ENCODE measurements at places on chromosomes 3 and 15.

DNA sequence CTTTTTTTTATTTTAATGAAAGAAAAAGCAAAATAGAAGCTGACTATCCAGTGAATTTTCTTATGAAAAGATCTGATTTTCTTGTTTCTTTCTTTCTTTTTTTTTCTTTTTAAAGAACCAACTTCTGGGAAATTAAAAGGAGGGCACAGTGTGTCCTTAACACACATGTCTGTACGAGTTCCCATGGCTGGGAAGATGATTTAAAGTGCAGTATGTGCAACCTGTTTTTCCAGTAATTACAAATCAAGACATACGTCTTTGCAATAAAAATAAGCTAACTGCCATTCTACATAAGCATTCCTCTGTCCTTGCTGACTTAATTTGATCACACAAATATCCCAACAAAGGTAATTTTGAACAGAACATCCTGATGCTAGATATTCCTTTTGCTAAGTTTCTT is 416.1 kb downstream of the ROBO1 start:
- no peak for DNase-seq

- DNase-seq, result no peak
Measured at GRCh38 chr3:99843590-99844258, 26.1 kb downstream of the CMSS1 start.

DNA sequence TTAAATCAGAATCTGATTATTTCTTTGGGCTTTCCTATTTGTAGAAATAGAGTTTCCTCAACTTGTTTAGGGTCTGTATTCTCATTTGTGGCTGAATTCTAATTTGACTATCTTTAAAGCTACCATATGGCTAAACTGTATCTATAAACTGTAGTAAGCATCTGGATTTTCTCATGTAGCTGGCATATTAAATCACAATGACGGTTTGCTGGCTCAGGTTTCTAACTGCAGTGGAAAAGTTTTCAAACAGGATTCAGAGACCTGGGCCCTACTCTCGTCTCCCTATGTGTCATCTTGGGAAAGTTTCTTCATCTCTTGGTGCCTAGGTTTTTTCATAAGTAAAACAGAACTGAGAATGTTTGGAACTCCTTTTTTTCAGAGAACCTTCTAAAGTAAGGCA is 68.3 kb downstream of the GALK2 start:
- DNase-seq, result no peak

DNA sequence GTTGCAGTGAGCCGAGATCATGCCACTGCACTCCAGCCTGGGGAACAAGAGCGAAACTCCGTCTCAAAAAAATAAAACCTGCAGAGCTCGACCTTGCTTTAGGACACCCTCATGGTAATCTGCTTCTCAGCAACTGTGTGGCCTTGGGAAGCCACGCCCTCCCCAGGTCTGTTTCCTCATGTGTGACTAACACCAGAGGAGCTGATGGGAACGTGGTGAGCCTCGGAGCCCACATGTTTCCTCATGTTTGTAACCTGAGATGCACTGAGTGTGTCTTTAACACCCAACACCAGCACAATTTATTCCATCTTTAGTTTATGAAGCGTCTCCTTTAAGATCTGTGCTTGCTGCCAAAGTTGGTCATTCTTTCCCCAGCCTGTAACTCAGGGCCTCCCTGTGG is 142.8 kb downstream of the OCA2 start:
- no peak for DNase-seq

GRCh38 chr3:16795581-16795980 is 89.2 kb upstream of the PLCL2 start:
- no peak for DNase-seq

- no peak for DNase-seq
Measured at GRCh38 chr15:26972636-26973035, 1.7 kb downstream of the GABRG3 start.

GRCh38 chr3:17075358-17075757 is 190.6 kb downstream of the PLCL2 start:
- no peak for DNase-seq

GRCh38 chr3:128143496-128143895 is 9.8 kb upstream of the EEFSEC start:
- DNase-seq, result no peak

GRCh38 chr15:40637221-40637745 is 43.2 kb downstream of the KNL1 start:
- no peak for DNase-seq

- no peak for DNase-seq
Measured at GRCh38 chr3:123380261-123380660, 68.6 kb downstream of the ADCY5 start.

All from midbrain (tissue), 1 donor.